ENCODE measurements at places on chromosomes 7 and 10.

GRCh38 chr7:39386718-39387117 lies 179.5 kb upstream of the YAE1 start:
- DNase-seq = no peak

- DNase-seq = no peak
Measured at GRCh38 chr10:30353851-30354250, 4.8 kb upstream of the MTPAP start.

GRCh38 chr7:112476390-112477052 lies 4.3 kb upstream of the LSMEM1 start:
- no peak for DNase-seq

GRCh38 chr7:155327590-155328320 lies 30.1 kb downstream of the INSIG1 start:
- DNase-seq = no peak

DNA sequence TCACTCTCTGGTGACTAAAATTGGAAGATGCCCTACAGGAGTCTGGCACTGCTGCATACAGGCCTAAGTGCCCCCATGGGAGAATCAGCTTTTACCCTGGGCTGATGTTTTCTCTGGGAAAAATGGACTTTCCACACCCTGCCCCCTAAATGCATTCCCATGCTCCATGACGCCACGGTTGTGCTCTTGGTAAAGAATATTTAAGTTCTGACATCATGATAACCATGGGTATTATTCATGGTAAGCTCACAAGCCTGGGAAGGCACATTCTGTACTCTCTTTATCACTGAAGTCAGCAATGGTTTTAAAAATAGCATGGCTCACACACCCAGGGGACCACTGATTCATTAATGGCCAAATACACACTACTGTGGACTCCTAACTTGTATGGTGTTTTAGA lies 43.4 kb downstream of the HIPK2 start:
- DNase-seq = no peak

GRCh38 chr7:24728503-24729364 lies 28.5 kb downstream of the GSDME start:
- no peak for DNase-seq

DNA sequence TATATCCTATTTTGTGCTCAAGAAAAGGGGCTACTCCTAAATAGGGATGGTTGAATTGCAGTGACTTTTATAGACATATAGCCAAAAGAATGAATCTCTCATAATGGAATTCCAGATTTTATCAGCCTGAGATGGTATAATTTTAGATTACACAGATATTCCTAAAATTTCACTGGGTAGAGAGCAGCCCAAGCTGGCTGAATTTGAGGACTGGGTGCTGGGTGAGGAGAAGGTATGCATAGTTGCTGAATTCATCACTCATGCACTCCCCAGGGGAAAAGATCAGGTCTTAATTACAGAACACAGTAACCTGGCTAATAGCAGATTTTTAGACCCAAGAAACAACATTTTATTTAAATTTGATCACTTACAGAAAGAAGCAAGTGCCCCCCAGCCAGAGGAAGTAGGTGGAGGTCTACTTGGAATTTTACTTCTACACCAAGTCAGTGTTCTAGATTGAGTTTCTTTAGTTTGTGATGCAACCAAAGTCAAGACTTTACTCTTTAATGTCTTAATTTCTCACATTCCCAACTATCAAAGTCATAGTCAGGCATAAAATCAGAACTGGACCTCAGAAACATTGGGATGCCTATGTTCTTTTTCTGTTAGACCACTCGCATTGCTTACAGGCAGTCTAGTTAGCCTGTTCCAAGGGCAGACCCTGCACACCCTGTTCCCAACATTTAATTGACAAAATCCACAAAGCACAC lies 337.4 kb upstream of the PODXL start:
- DNase-seq = no peak

GRCh38 chr10:100829933-100830727 lies 82.6 kb upstream of the SLF2 start:
- no peak for DNase-seq

DNA sequence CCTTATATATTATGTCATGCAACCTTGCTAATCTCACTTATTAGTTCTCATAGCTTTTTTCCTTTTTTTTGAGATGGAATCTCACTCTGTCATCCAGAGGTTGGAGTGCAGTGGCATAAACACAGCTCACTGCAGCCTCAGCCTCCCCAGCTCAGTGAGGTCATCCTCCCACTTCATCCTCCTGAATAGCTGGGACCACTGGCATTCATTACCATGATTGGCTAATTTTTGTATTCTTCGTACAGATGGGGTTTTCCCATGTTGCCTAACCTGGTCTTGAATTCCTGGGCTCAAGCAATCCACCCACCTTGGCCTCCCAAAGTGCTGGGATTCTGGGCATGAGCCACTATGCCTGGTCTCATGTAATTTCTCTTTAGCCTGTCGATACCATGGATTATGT lies 89.1 kb upstream of the TRIM24 start:
- no peak for DNase-seq

- no peak for DNase-seq
Measured at GRCh38 chr7:98687111-98687751, 70.1 kb downstream of the NPTX2 start.

DNA sequence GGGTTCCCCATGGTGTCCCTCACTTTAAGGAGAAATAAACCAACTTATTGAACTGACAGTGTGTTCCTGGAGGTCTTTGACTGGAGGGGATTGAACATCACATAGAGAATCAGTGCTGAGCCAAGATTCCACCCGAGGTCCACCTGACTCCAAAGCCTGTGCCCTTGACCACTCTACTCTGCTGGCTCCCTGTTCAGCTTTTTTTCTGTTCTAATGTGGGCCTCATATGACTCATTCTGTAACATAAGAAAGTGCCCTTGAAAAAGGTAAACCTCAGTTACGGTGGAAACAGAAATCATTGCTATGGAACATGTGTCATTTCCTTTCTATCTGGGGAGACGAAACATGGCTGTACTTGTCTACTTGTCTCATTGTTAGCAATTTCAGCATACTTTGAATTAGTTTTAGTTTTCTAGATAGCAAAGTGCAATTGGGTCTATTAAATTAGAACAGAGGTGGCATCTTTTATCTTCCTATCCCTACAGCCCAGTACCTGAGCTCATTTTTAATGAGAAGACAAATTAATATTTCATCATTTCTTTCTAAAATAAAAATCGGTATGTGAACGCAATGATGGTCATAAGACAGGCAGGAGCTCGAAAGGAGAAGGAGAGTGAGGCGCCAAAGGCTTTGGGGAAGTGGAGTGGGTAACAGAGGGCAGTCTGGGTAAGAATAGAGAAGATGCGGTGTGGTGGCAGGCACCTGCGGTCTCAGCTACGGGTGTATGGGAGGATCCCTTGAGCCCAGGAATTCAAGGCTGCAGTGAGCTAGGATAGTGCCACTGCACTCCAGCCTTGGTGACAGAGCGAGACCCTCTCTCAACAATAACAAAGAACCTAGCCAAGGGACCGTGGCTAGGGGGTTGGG lies 1.5 kb downstream of the GSDME start:
- no peak for DNase-seq

DNA sequence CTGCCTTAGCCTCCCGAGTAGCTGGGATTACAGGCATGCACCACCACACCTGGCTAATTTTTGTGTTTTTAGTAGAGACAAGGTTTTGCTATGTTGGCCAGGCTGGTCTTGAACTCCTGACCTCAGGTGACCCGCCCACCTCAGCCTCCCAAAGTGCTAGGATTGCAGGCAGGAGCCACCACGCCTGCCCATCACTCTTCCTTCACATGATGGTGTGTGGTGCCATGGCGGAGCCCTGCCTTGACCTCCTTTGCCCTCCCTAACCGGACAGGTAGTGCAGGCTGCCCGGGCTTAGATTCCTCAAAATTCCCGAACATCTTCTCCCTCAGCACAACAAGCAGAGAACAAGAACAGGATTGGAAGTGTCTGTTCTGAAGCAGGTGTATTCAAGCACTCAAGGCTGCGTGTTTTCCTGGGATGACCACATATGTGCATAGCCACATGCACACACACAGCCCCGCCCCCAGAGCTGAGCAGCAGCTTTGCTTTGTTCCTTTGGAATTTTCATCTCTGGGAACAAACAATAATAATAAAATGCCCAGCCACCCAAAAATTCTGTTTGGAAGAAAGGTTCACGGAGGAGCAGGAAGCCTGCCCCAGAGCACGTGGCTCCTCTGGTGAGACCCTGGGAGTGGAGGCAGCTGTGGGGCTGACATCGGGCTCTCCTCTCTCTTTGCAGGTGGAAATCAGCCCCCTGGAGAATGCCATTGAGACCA lies 131.3 kb upstream of the NPS start:
- DNase-seq = no peak

GRCh38 chr10:111370101-111370500 lies 293.3 kb downstream of the ADRA2A start:
- no peak for DNase-seq

Data from NCI-H526 (cell line).